Thymus (tissue), 14 donors: ENCODE measurements at places on chromosomes 3 and 15. TPM values are rescaled to one million over a fixed set of nuclear protein-coding genes. Genes with fewer than 3 reads are reported as not detected.

- H3K36me3 ChIP-seq: peaks cover 3% of the 10 kb centered on the region
- no peak for DNase-seq
- peaks cover 2% of the 10 kb centered on the region for H3K27me3 ChIP-seq
- no peak overlapping the region for H3K27ac ChIP-seq
- no peak overlapping the region for H3K4me3 ChIP-seq
Observed at GRCh38 chr15:100234158-100235029, 107.4 kb downstream of the ADAMTS17 start.

DNA sequence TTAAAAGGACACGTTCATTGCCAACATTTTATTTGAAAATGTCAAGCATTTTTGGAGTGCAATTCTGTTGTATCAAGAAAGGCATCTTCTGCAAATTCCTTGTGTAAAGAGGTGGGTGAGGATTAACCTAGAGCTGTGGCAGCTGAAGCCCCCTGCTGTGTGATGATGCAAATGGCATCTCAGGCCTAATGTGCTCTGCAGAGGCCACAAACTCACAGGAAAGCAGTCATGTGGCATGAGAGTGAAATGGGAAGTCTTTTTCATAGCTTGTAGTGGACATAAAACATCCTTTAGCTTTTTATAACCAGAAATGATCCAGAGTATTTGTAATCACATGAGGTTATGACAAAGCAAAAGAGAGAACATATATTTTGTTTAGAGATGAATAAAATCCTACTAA lies 6.4 kb downstream of the CADM2 start:
- no peaks in the 10 kb centered on the region for H3K4me1 ChIP-seq
- peaks cover 22% of the 10 kb centered on the region for H3K27me3 ChIP-seq
- H3K4me3 ChIP-seq: no peak overlapping the region
- H3K27ac ChIP-seq: no peak overlapping the region

DNA sequence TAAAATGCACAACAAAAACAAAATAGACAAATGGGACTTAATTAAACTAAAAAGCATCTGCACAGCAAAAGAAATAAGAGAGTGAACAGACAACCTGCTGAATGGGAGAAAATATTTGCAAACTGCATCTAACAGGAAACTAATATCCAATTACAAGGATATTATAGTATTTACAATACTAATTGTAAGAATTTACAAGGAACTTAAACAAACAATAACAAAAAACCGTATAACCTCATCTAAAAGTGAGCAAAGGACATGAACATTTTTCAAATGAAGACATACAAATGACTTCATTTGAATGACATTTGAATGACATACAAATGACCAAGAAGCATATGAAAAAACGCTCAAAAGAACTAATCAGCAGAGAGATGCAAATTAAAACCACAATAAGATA lies 66.4 kb downstream of the CSNK1G1 start:
- no peak overlapping the region for H3K27ac ChIP-seq
- no peaks in the 10 kb centered on the region for H3K4me1 ChIP-seq
- H3K4me3 ChIP-seq: no peak overlapping the region
- no peaks in the 10 kb centered on the region for H3K27me3 ChIP-seq
- H3K36me3 ChIP-seq: no peaks in the 10 kb centered on the region

DNA sequence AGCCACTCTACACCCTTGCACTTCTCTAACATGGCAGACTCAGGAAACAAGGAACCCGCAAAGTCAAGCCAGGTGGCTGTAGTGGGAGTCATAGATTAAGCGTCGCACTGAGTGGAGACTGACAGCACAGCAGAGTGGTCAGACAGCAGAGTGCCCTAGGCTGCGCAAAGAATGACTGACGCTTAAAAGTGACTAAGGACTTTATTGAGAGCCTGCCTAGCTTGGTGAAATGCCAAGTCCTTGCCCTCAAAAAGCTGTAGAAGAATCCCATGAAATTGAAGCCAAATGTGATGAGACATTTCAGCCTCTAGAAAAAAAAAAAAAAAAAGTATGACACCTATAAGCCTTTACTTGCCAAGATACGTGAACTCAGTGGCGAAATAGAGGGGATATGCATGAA lies 30.2 kb downstream of the NCEH1 start:
- no peaks in the 10 kb centered on the region for H3K36me3 ChIP-seq
- H3K27me3 ChIP-seq: no peaks in the 10 kb centered on the region
- H3K4me1 ChIP-seq: peaks cover 3% of the 10 kb centered on the region
- H3K4me3 ChIP-seq: no peak overlapping the region
- DNase-seq: no peak
- no peak overlapping the region for H3K27ac ChIP-seq

DNA sequence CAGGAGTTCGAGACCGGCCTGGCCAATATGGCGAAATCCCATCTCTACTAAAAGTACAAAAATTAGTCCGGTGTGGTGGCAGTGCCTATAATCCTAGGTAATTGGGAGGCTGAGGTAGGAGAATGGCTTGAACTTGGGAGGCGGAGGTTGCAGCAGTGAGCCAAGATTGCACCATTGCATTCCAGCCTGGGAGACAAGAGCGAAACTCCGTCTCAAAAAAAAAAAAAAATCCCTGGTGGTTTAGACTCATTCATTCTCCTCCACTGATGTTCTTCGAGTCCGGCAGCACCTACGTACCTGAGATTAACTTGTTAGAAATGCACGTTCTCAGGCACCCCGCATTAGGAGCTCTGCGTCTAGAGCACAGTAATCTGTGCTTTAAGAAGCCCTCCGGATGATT lies 3.7 kb downstream of the MCTP2 start:
- H3K36me3 ChIP-seq: no peaks in the 10 kb centered on the region
- no peak overlapping the region for H3K4me3 ChIP-seq
- H3K4me1 ChIP-seq: peaks cover 6% of the 10 kb centered on the region
- peaks cover 7% of the 10 kb centered on the region for H3K27me3 ChIP-seq
- H3K27ac ChIP-seq: no peak overlapping the region
- DNase-seq: no peak

- H3K4me3 ChIP-seq: no peak overlapping the region
- DNase-seq: no peak
- no peak overlapping the region for H3K27ac ChIP-seq
- H3K36me3 ChIP-seq: no peaks in the 10 kb centered on the region
Observed at GRCh38 chr3:3603351-3603750, 195.9 kb upstream of the LRRN1 start.

DNA sequence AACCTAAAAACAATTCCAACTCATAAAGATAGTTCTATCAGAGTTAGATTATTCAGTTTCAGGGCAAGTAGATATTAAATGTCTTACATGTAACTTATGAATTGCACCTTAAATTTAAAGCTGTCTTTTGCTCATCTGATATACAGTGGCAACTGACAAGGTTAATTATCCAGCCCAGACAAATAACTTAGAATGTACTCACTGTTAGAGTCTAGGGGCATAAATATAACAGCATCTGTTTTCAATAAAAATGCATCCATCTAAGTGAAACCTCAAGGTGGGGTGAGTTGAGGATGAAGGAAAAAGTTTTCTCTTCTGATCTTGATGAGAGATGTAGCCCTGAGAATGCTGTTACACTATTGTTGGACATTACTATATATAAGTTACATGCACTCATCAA lies 112.6 kb downstream of the FBN1 start:
- H3K27ac ChIP-seq: no peak overlapping the region
- DNase-seq: no peak
- no peak overlapping the region for H3K4me3 ChIP-seq
- no peaks in the 10 kb centered on the region for H3K27me3 ChIP-seq
- no peaks in the 10 kb centered on the region for H3K36me3 ChIP-seq

DNA sequence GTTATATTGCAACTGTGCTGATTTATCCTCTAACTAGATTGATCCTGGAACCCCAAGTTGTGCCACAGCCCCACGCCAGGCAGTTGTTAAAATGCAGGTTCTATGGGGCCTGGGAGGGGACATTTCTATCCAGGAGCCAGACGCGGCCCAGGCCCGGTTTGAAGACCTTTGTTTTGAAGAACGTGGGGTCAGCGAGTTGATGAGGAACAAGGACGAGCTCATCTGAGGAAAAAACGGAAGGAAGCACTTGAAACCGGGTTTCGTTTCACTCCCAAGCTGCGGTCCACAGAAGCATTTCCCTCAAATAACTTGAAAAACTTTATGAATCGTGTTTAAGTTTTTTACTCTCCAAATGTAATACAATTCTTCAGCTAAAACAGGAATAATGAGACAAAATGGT lies 76.4 kb downstream of the CHSY1 start:
- peaks cover 10% of the 10 kb centered on the region for H3K36me3 ChIP-seq
- H3K27me3 ChIP-seq: no peaks in the 10 kb centered on the region
- DNase-seq: no peak
- no peak overlapping the region for H3K27ac ChIP-seq
- no peak overlapping the region for H3K4me3 ChIP-seq

GRCh38 chr3:134918441-134918840 lies 123.4 kb downstream of the EPHB1 start:
- no peak overlapping the region for H3K27ac ChIP-seq
- no peaks in the 10 kb centered on the region for H3K4me1 ChIP-seq
- H3K4me3 ChIP-seq: no peak overlapping the region
- peak; percentile 18 for DNase-seq
- H3K27me3 ChIP-seq: no peaks in the 10 kb centered on the region

- H3K4me3 ChIP-seq: no peak overlapping the region
- H3K36me3 ChIP-seq: peaks cover 1% of the 10 kb centered on the region
- no peak for DNase-seq
- no peaks in the 10 kb centered on the region for H3K27me3 ChIP-seq
- peaks cover 9% of the 10 kb centered on the region for H3K4me1 ChIP-seq
Observed at GRCh38 chr3:51986010-51986947, 2.9 kb downstream of the ACY1 start.

GRCh38 chr15:22974745-22975144 lies 5.4 kb downstream of the CYFIP1 start:
- DNase-seq: no peak
- no peaks in the 10 kb centered on the region for H3K36me3 ChIP-seq
- peaks cover 2% of the 10 kb centered on the region for H3K4me1 ChIP-seq
- H3K4me3 ChIP-seq: no peak overlapping the region
- H3K27me3 ChIP-seq: peaks cover 10% of the 10 kb centered on the region

GRCh38 chr3:194556086-194557056 lies 69.6 kb upstream of the ATP13A3 start:
- peaks cover 2% of the 10 kb centered on the region for H3K27me3 ChIP-seq
- no peak for DNase-seq
- no peak overlapping the region for H3K4me3 ChIP-seq
- no peaks in the 10 kb centered on the region for H3K36me3 ChIP-seq
- H3K27ac ChIP-seq: no peak overlapping the region

DNA sequence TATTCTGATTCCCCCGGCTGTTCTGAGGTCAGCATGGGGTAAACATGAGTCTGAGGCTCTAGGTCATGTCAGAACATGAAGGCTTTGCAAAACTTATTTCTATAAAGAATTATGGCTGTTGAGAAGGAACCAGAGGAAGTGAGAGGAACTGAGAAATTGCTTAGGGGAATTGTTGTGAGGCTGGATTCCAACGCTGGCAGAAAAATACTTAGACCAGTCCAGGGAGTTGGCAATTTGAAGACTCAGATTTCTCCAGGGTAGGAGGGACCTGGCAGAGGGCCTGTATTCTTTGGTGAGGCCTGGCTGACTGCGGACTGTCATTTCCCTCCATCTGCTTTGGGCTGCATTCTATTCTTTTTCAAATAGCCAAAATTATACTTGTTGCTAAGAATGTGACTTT lies 155.5 kb downstream of the PLD1 start:
- H3K27ac ChIP-seq: no peak overlapping the region
- no peak overlapping the region for H3K4me3 ChIP-seq
- no peaks in the 10 kb centered on the region for H3K27me3 ChIP-seq
- no peaks in the 10 kb centered on the region for H3K36me3 ChIP-seq

DNA sequence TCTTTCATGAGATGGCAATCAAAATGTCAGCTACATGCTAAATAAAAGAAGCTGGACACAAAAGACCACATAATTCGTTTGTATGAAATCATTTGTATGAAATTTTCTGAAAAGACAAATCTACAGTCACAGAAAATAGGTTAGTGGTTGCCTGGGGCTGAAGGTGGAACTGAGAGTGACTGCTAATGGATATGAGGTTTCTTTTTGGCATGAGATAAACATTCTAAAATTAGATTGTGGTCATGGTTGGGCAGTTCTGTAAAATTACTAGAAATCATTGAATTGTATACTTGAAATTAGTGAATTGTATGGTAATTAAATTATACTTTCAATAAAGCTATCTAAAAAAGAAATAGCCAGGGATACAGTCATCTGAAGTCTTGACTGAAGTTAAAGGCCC lies 2.7 kb upstream of the DMXL2 start:
- H3K4me1 ChIP-seq: peaks cover 8% of the 10 kb centered on the region
- DNase-seq: no peak
- H3K27ac ChIP-seq: no peak overlapping the region
- no peak overlapping the region for H3K4me3 ChIP-seq
- no peaks in the 10 kb centered on the region for H3K27me3 ChIP-seq
- H3K36me3 ChIP-seq: no peaks in the 10 kb centered on the region

DNA sequence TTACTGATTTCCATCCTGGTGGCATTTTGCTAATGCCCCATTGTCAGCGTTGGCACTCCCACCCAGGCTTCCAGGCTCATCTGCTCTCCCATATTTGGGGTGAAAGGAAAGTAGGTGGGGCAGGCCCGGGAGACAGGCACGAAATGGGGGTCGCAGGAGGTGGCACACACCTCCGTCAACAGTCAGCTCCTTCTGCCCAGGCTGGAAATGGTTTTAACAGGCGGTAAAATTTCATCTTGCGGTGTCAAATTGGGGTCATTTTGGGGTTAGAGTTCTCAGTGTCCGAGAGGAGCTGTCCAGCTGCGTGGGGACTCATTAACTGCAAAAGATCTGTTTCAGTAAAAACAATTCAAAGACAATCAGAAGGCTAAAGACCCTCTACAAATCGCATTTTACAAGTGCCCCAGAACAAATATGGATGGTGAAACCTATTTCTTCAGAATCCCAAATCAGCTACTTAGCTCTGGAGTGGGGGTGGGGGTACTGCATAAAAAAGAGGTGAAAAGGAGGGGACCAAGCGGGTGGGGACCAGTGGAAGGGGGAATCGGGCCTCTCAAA lies 4.2 kb upstream of the MEIS2 start:
- DNase-seq: no peak
- H3K27me3 ChIP-seq: peaks cover 95% of the 10 kb centered on the region
- H3K27ac ChIP-seq: peak overlapping the region; percentile 60
- H3K4me1 ChIP-seq: peaks cover 4% of the 10 kb centered on the region

- no peak overlapping the region for H3K4me3 ChIP-seq
- no peaks in the 10 kb centered on the region for H3K4me1 ChIP-seq
- no peaks in the 10 kb centered on the region for H3K27me3 ChIP-seq
- H3K36me3 ChIP-seq: no peaks in the 10 kb centered on the region
Observed at GRCh38 chr15:26781816-26782215, 8.9 kb upstream of the GABRB3 start.

- peaks cover 19% of the 10 kb centered on the region for H3K36me3 ChIP-seq
- DNase-seq: no peak
- no peaks in the 10 kb centered on the region for H3K27me3 ChIP-seq
- H3K4me3 ChIP-seq: no peak overlapping the region
- H3K4me1 ChIP-seq: peaks cover 50% of the 10 kb centered on the region
Observed at GRCh38 chr3:196652961-196653795, 13.7 kb downstream of the NRROS start.

- DNase-seq: no peak
- H3K4me1 ChIP-seq: no peaks in the 10 kb centered on the region
- no peak overlapping the region for H3K27ac ChIP-seq
- H3K4me3 ChIP-seq: no peak overlapping the region
- no peaks in the 10 kb centered on the region for H3K36me3 ChIP-seq
- H3K27me3 ChIP-seq: no peaks in the 10 kb centered on the region
Observed at GRCh38 chr3:170562080-170562479, 23.8 kb downstream of the SLC7A14 start.

Gene RPL15
- total RNA-seq: 2,170 TPM

Gene ROBO1
- total RNA-seq: 33.9 TPM

Gene ZNF501
- 4.2 TPM for total RNA-seq

Gene LEO1
- total RNA-seq: 26.8 TPM

Gene NGLY1
- total RNA-seq: 62.2 TPM

Gene TTLL13
- 0.14 TPM for total RNA-seq

Gene CNOT10
- 41.6 TPM for total RNA-seq

Gene FSIP1
- 0.76 TPM for total RNA-seq

Gene SNRPA1
- total RNA-seq: 47.7 TPM

Gene NTRK3
- 0.57 TPM for total RNA-seq

Gene OXTR
- total RNA-seq: 0.80 TPM
